ENCODE measurements at places on chromosomes 2 and 18.

DNA sequence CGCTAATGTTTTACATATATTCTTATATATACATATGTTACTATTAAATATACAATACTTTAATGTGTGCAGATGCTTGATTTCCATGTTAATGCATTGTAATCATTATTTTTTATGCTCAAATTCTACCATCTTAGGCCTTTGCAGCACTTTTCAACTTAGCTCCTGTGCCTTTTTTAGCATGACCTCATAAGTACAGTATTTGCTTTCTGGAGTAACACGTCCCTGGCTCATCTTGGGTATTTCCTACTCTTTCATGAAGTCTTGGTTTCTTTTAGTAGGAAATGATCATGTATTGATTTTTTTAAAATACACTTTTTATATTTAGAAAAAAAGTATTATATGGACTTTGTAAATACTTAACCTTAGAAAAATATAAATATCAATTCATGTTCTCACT lies 36.5 kb downstream of the CAB39 start:
- DNase-seq: no peak

GRCh38 chr18:47179520-47179919 lies 3.4 kb upstream of the IER3IP1 start:
- no peak for DNase-seq

DNA sequence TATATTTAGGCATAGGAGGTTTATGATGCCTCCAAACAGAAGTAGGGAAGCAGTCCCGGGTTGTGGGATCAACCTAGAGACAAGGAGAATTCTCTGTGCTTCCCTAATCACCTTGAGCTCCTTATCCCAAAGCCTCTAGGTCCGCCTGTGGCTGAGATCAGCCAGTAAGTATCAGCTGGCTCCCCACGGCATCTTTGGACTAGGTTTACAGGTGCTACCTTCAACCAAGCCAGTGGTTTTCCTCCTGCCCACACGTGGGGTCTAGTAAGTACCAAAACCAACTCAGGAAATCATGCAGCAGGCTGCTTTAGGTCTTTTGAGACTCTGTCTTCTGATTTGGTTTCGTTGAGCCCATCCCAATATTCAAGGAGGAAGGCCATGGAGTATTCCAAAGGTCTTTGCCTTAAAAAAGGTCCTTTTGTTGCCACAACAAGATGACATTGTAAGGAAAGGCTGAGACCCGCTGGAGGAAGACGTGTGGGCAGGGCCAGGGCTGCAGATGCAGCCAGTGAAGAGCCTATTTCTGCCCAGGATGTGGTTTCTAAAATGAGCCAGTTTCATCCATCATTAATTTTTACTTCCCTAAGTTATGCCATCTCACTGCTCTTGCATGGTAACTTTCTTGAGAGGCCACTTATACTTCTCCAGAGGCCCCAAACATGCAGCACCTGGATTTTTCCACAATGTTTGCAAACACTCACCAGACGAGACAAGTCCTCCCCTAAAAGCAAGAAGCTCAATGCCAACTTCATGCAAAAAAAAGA lies 248.7 kb downstream of the RNF152 start:
- DNase-seq: no peak

GRCh38 chr2:113116100-113116958 lies 11.1 kb upstream of the IL1RN start:
- DNase-seq: no peak

DNA sequence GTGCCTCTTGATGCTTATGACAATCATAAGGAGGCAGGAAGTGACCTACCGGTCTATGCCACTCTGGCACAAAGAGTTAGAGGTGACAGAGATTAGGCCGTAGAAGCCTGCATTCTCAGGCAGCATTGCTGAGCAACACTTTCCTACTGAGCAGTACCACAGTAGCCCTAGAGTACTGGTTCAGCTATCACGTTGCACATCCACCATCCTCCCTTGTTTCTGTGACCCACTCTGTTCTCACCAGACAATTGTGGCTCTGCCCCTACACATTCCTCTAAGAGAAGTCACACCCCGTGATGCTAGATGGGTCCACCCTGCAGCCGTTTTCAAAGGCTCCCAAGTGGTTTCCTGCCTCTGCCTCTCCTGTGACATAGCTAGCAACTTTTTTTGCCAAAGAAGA lies 22.6 kb upstream of the SUCLG1 start:
- DNase-seq: no peak

DNA sequence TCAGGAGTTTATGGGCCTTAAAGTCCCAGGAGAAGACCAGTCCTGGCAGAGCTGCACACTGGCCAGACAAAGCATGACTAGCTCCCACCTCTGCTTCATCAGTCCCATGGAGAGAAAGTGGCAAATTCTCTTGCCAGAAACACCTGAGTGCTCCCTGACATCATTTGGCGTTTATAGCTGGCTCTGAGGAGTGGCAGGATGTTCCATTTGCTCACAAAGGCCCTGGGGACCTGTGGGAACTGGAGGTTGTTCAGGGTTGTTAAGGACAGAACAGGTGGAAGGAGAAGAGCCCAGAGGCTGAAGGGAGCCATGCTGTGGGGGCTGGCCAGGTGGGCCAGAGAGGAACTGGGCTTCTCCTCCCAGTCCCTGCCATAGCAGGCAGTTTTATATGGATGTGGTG lies 56.1 kb downstream of the RPL37A start:
- no peak for DNase-seq

DNA sequence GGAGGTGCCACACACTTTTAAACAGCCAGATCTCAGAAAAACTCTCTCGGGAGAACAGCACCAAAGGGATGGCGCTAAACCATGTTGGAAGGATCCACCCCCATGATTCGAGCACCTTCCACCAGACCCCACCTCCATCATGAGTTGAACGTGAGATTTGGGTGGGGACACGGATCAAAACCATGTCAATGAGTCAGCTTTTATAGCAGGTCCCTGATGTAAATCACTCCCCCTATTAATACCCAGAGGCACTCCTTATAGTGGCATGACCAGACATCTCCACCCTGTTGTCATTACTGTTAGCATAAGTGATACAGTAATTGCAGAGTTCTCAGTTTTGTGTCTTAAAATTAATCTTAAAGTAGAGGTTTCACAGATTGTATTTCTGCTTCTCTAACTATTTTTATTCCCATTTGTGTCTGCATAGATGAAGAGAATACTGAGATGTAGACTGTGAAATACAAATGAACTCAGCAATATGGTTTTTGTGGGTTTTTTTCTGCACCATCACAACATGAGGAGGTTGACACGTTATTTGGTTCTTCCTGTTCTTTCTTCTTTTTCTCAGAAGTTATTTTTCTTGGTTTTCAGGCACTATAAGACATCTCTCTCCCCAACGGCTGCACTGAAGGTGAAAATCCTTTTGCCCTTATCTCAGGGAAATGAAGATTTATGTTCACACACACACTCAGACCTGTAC lies 218.2 kb downstream of the ARL4C start:
- no peak for DNase-seq

DNA sequence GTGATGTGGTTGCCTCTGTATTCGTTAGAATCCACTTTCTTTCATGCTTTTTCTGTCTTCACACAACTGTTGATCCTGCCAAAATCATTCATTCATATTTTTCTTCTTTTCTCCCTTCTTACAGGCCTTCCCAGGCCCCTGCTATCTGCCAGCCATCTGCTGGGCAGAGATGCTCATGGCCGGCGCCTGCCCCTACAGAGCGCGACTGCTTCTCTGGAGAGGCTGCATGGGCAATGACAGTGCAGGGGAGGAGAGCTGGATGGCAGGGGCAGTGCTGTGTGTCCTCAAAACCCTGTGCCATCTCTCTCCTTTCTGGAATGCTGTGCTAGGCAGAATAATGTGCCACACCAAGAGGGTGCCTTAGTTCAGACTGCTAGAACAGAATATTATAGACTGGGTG lies 125.2 kb downstream of the INHBB start:
- no peak for DNase-seq

DNA sequence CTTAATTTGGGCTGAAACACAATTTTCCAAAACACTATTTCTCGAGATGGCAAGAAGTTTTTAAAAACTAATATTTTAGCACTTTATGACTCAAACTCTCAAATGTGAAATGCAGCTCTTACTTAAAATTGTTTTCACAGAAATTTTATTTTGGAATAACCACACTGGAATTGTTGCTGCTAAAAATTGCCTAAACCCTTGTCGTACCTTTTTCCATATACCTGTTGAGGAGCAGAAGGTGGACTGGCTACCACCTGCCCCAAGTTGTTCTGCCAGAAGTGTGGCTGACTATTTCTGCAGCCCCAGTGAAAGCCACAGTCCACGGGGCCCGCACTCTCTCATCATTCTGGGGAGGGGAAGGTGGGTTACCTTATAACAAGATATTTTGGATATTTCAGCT lies 23.4 kb downstream of the TNFRSF11A start:
- DNase-seq: no peak

- no peak for DNase-seq
These were observed 7.4 kb upstream of the POLI start for GRCh38 chr18:54261894-54262293.

DNA sequence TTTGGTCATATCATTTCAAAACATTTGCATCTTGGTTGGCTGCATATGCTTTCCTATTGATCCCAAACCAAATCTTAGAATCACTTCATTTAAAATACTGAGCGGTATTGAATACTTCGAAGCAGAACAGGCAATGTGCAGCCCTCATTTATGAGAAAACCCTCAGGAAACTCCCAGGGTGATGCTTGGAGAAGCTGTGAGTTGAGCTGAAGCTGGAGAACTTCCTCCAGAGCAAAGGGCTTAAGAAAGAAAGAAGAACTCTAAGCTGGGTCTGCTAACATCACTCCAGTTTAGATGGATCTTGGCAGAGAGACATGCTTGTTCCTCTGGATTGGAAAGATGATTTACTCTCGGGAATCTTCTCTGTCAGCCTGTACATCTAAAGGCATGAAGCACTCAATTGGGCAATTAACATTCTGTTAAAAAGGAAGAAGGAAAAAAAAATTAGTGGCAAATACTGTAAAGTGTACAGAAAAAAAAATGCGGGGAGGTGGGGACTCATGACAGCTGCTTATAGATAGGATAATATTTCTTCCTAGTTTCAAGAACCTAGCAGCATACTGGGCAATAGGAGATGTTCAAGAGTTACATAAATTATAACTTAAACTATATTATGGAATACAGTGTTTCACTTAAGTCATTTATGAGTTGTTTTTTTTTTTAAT lies 49.5 kb downstream of the ATIC start:
- DNase-seq: no peak

- no peak for DNase-seq
These were observed 53.7 kb upstream of the MAP3K20 start for GRCh38 chr2:173021939-173022371.

DNA sequence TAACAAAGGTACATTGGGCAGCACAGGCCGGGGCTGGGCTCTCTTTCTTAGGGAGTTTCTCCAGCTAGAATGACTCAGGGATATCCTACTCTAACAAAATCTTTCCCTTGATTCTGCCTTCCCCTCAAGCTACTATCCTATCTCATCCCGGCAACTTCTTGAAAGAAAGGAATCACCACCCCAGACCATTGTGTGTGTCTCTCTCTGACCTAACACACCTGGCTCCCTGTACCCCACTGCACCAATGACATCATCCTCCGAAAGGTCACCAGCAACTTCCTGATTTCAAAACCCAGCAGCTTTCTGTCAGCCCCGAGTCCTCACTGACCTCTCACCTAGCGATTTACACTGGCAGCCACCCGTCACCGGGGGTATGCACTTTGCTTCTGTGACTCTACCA lies 72.1 kb upstream of the MAP4K4 start:
- DNase-seq: no peak

- no peak for DNase-seq
These were observed 121.1 kb upstream of the KLHL14 start for GRCh38 chr18:32893915-32894314.

DNA sequence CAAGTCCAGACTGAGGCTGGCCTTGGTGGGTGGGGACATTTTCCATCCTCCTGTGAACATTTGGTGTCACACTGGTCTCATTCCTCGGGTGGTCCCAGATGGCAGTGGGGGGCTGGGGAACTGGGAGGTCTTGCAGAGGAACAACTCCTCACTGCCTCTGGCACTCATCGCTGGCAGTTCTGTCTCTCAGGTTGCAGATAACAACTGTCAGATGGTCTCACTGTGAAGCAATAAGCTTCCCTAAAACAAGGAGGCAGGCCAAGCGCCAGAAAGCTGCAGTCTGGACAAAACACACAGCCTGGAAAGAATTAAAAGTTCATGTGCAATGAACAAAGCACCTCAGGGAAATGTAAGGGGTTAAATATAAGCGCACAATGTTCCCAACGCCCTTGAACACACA lies 78.1 kb downstream of the IRS1 start:
- no peak for DNase-seq

DNA sequence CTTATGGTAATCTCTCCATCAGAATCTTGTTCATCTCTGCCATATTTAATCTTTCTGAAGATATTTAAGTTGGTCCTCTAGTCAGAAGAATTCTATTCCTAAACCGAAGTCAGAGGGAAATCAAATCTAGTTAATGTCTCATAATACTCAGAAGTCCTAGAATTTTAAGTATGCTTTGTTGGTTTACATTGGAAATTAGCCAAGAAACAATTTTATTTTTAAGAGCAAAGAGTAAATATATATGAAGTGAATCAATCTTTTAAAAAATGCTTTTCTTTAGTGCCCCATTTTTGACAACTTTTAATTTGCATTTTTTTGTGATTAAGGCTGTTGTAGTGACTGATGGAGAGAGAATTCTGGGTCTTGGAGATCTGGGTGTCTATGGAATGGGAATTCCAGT lies 38.1 kb downstream of the ME2 start:
- no peak for DNase-seq

DNA sequence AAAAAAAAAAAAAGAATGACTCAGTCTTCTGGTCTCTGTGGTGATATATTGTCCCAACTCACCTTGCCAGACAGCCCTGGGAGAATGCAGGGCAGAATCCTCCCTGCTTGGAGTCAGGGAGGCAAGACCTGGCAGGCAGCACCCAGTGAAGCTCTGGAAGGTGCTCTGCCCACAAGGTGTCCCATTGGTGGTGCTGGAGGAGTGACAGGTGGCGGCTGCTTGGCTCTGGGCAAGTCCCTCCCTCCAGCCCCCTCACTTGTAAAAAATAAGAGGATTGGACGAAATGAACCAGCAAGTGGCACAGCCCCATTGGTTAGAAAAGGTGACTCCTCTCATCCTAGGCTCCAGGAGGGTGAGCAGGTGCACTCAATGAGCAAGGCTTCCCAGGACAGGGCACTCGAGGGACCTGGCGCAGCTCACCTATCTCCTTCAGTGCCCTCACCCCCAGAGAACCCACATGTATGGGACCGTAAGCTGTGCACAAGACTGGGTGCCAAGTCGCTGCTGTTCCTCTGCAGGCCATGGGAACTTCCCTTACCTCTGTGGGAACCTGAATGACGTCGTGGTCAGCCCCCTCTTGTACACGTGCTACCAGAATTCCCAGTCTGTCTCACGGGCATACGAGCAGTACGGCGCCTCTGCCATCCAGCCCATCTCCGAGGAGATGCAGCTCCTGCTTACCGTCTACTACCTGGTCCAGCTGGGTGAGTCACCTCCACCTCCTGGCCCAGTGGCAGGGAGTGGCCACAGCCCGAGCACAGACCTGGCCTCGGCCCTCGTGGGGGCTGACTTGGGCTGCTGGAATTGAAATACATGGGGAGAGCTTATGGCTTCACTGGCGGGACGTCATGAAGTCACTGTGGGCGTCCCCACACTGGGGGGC lies 54.6 kb downstream of the GREB1 start:
- no peak for DNase-seq
